ENCODE measurements at places on chromosomes 5 and 9. TPM values are rescaled to one million over a fixed set of nuclear protein-coding genes. Genes with fewer than 3 reads are reported as not detected.
A peak's percentile ranks its signal among the peaks of the same experiment; 100 is the strongest.

DNA sequence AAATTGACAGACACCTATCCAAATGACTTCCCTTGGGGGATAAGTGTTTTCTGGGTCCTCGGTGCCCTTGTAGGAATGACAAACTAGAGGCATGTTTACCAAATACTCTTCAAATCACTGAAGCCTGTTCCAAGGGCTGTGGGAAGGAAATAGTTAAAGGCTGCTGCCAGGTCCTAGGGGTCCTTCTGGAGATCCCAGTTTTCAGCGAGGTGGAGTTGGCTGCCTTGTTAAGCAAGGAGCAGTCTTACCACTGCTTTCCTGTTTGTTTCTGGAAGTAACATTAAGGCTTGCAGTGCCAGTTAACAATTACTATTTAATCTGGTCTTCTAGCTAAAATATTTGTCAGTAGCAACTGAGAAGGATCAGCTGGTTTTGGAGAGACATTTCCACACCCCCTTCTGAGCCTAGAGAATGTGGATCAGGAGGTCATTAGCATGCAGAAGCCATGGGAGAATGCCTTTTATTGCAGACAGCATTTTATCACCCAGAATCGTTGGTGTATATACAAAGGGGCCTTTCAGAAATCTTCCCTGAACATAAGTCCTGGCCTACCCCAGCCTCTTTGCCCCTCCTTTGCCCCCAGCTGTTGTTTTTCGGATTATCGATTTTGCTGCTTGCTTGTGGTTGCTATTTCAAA, 238.8 kb downstream of the DMAC1 start:
- H3K36me3 ChIP-seq = no peaks in the 10 kb centered on the region
- no peak overlapping the region for H3K4me3 ChIP-seq
- no peak overlapping the region for H3K27ac ChIP-seq
- H3K4me1 ChIP-seq = no peaks in the 10 kb centered on the region

GRCh38 chr9:135579889-135580660, 18.5 kb downstream of the PAEP start:
- no peaks in the 10 kb centered on the region for H3K36me3 ChIP-seq
- H3K27ac ChIP-seq = no peak overlapping the region
- H3K27me3 ChIP-seq = no peaks in the 10 kb centered on the region
- no peak for DNase-seq
- no peaks in the 10 kb centered on the region for H3K4me1 ChIP-seq

DNA sequence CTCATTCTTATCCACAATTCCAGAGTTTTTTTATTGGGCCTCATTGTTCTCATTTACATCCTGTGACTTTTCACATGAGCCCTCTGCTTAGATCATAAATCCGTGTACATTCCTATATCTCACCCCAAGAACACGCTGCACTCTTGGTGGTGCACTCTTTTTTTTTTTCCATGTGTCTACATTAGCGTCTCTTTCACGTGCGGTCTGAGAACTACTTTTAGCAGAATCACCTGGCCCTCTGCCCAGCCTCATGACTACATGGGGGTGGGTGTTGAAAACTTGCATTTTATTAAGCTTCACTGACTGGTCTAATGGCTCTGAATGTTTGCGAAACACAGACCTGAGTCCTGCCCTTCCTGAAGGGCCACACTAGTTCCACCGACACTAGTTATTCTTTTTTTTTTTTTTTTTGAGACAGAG, 18.6 kb downstream of the C9orf57 start:
- no peak overlapping the region for H3K27ac ChIP-seq
- no peak overlapping the region for H3K4me3 ChIP-seq
- no peaks in the 10 kb centered on the region for H3K36me3 ChIP-seq
- H3K4me1 ChIP-seq = no peaks in the 10 kb centered on the region
- H3K27me3 ChIP-seq = no peaks in the 10 kb centered on the region

Gene HNRNPA0
- 8.6 TPM for total RNA-seq

Gene FREM1
- 2.2 TPM for total RNA-seq

DNA sequence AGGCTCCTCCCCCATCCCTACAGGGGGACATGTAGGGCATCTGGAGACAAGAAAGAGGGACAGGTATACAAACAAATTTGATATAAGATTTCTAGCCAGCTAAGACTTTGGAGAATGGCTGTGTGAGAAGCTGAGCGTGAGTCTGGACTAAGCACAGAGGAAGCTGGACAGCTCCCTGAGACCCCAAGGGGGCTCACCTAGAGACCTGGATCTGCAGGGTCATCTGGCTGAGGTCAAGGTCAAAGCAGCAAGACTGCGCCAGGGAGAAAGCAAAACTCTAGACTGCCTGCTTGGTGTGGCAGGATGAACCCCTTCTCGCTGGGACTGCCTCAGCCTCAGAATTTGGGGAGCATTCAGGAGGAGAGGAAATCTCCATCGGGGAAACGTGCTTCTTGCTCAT, 8.0 kb upstream of the GSN start:
- H3K27me3 ChIP-seq = no peaks in the 10 kb centered on the region
- no peak overlapping the region for H3K27ac ChIP-seq
- no peak for DNase-seq
- H3K4me3 ChIP-seq = no peak overlapping the region
- H3K36me3 ChIP-seq = no peaks in the 10 kb centered on the region

GRCh38 chr9:82637368-82637767, 425.6 kb downstream of the RASEF start:
- no peak overlapping the region for H3K27ac ChIP-seq
- no peaks in the 10 kb centered on the region for H3K27me3 ChIP-seq
- H3K4me1 ChIP-seq = no peaks in the 10 kb centered on the region
- H3K4me3 ChIP-seq = no peak overlapping the region
- H3K36me3 ChIP-seq = no peaks in the 10 kb centered on the region
- DNase-seq = no peak

- no peaks in the 10 kb centered on the region for H3K27me3 ChIP-seq
- H3K4me1 ChIP-seq = peaks cover 29% of the 10 kb centered on the region
- no peak overlapping the region for H3K4me3 ChIP-seq
- H3K36me3 ChIP-seq = no peaks in the 10 kb centered on the region
- H3K27ac ChIP-seq = peak overlapping the region; percentile 57
Measured at GRCh38 chr9:13444245-13445102, 165.0 kb upstream of the MPDZ start.

DNA sequence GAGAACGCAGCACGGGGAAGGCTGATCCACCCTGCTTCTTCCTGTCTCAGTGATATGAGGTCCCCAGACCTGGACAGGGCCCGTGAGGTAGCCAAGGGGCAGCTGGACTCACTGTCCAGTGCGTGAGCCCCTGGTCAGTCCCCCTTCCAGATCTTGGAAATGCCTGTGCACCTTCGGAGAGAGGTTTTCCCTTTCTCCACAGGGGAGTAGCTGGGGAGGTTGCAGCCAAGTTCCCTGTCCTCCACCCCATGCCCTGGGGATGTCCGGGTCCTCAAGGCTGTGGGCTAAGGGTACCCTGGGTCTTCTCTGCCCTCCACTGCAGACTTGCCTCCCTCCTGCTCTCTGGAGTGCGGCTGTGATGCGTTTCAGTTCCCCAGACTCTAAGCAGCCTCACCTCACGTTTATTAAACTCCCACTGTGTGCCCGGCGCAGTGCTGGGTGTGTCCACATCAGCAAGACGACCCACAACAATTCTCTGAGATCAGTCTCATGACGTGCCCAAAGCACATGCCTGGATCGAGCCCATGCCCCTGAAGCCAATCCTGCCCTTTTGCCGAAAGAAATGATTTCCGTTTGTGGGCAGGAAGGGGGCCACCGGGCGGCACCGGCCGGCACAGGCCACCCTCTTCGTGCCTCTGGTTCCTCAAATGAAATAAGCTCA, 101.3 kb upstream of the PHYKPL start:
- no peaks in the 10 kb centered on the region for H3K4me1 ChIP-seq
- H3K27me3 ChIP-seq = no peaks in the 10 kb centered on the region
- no peaks in the 10 kb centered on the region for H3K36me3 ChIP-seq
- no peak overlapping the region for H3K4me3 ChIP-seq

GRCh38 chr9:14478175-14479162, 164.5 kb upstream of the NFIB start:
- no peak for DNase-seq
- no peak overlapping the region for H3K4me3 ChIP-seq
- H3K27ac ChIP-seq = no peak overlapping the region
- H3K4me1 ChIP-seq = no peaks in the 10 kb centered on the region

- no peaks in the 10 kb centered on the region for H3K27me3 ChIP-seq
- H3K36me3 ChIP-seq = no peaks in the 10 kb centered on the region
- H3K4me3 ChIP-seq = no peak overlapping the region
- no peak overlapping the region for H3K27ac ChIP-seq
- DNase-seq = no peak
Measured at GRCh38 chr5:7075470-7075869, 320.5 kb upstream of the ADCY2 start.

DNA sequence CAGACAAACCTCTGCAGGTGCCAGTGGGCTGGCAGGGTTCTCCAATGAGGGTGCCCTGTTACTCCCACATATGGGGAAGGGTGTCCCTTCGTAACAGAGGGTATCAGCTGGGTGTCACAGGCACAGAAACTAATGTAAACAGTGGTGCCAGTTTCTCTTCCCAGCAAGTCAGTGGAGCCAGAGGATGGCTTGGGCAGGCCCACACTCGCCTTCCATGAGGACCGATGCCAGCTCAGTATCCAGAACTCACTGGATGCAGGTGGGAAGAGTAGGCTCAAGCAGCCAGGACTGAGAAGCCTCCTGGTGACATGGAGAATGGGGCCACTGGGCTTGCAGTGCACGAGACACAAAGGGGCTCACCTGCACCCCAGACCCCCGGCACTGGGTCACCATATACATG, 30.4 kb downstream of the FSTL4 start:
- no peaks in the 10 kb centered on the region for H3K4me1 ChIP-seq
- no peaks in the 10 kb centered on the region for H3K27me3 ChIP-seq
- no peak overlapping the region for H3K4me3 ChIP-seq
- DNase-seq = no peak
- H3K27ac ChIP-seq = no peak overlapping the region
- H3K36me3 ChIP-seq = no peaks in the 10 kb centered on the region

DNA sequence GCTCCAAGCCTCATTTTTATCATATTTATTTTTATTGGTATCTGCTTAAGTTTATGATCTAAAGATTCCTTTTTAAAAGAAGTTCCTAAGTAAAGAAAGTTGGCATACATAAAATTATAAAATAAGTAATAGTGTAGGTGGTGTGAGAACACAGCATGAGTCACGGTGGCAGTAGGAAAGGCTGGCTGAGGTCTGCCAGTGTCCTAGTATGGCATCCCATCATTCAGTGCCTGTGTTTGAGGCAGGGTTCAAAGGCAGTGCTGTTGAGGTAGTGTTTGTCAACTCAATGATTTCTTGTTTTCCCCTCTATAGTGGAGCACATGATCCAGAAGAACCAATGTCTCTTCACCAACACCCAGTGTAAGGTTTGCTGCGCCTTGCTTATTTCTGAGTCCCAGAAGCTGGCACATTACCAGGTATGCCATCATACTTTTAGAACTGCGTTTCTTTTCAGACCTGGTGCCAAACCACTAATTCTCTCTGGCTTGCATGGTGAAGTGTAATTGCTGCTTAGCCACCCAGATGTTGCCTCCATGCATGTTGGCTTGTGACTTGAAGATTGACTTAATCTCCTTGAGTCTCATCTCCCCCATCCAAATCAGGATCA, 18.4 kb downstream of the ZNF346 start:
- H3K27me3 ChIP-seq = no peaks in the 10 kb centered on the region
- peaks cover 28% of the 10 kb centered on the region for H3K36me3 ChIP-seq
- H3K27ac ChIP-seq = no peak overlapping the region
- no peak overlapping the region for H3K4me3 ChIP-seq

Gene PKD2L2
- total RNA-seq = not detected

- no peaks in the 10 kb centered on the region for H3K4me1 ChIP-seq
- DNase-seq = no peak
- H3K36me3 ChIP-seq = no peaks in the 10 kb centered on the region
- no peak overlapping the region for H3K27ac ChIP-seq
- no peak overlapping the region for H3K4me3 ChIP-seq
Measured at GRCh38 chr5:74530326-74531050, 110.0 kb downstream of the ENC1 start.

Gene GABRA6
- total RNA-seq = not detected

GRCh38 chr5:93072831-93073459, 508.1 kb downstream of the NR2F1-AS1 start:
- H3K4me1 ChIP-seq = peaks cover under 1% of the 10 kb centered on the region
- H3K4me3 ChIP-seq = no peak overlapping the region
- H3K36me3 ChIP-seq = no peaks in the 10 kb centered on the region

DNA sequence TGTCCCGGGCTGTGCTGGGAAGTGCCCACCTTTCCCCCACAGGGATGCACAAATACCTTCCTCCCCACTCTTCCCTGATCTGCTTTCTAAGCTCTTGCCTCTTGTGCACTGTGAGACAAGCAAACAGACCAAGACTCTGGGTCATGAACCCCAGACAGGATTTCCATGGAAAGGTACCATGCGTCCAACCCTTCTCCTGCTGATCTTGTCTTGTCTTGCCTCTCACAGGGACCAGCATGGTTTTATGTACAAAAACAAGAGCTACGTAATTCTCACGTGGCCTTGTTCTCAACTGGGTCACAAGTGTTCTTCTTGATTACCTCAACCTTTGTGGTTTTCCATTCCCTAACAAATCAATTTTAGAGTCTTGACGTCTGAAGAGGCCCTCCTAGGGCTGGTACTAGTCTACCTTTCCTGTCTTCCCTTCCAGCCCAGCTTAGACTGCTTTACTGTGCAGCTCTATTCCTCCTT, 176.5 kb upstream of the MAP3K1 start:
- DNase-seq = no peak
- H3K4me3 ChIP-seq = no peak overlapping the region
- no peaks in the 10 kb centered on the region for H3K36me3 ChIP-seq
- no peak overlapping the region for H3K27ac ChIP-seq
- H3K4me1 ChIP-seq = no peaks in the 10 kb centered on the region

GRCh38 chr5:122844136-122844909, 1.1 kb upstream of the SNX24 start:
- H3K27me3 ChIP-seq = no peaks in the 10 kb centered on the region
- H3K27ac ChIP-seq = peak overlapping the region; percentile 94

DNA sequence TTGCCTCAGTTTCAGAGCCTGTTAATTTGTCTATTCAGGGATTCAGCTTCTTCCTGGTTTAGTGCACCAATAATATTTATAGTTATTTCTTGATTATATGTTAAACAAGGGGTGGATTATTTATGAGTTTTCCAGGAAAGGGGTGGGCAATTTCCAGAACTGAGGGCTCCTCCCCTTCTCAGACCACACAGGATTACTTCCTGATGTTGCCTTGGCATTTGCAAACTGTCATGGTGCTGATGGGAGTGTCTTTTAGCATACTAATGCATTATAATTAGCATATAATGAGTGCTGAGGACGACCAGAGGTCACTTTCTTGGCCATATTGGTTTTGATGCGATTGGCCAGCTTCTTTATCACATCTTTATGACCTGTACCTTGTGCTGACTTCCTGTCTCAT, 6.2 kb upstream of the DTWD2 start:
- H3K27me3 ChIP-seq = no peaks in the 10 kb centered on the region
- H3K4me3 ChIP-seq = no peak overlapping the region
- no peak overlapping the region for H3K27ac ChIP-seq
- no peak for DNase-seq
- no peaks in the 10 kb centered on the region for H3K36me3 ChIP-seq

DNA sequence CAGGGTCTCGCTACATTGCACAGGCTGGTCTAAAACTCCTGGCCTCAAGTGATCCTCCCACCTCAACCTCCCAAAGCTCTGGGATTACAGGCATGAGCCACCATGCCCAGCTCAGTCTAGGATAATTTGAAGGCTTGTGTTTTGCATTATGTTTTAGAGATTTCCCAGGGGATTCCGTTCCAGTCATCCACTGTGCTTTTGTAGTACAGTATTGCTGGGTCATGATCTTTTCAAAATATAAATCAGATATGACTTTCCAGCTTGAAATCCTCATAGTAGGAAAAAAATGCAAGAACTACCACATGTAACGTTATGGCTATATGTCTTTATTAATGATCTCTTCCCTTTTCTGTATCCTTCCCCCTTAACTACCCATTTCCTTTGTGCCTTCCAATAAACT, 338.1 kb downstream of the PRELID2 start:
- no peak for DNase-seq
- H3K4me1 ChIP-seq = peaks cover 8% of the 10 kb centered on the region
- no peak overlapping the region for H3K27ac ChIP-seq
- H3K27me3 ChIP-seq = no peaks in the 10 kb centered on the region
- H3K4me3 ChIP-seq = no peak overlapping the region

Data from right atrium auricular region (tissue), 2 donors.